Cerebellum (tissue), 4 donors: ENCODE measurements at places on chromosomes 4 and X. TPM values are rescaled to one million over a fixed set of nuclear protein-coding genes. Genes with fewer than 3 reads are reported as not detected.

Gene UGT2B15
- total RNA-seq = not detected

Gene EXOC1L
- total RNA-seq = not detected

DNA sequence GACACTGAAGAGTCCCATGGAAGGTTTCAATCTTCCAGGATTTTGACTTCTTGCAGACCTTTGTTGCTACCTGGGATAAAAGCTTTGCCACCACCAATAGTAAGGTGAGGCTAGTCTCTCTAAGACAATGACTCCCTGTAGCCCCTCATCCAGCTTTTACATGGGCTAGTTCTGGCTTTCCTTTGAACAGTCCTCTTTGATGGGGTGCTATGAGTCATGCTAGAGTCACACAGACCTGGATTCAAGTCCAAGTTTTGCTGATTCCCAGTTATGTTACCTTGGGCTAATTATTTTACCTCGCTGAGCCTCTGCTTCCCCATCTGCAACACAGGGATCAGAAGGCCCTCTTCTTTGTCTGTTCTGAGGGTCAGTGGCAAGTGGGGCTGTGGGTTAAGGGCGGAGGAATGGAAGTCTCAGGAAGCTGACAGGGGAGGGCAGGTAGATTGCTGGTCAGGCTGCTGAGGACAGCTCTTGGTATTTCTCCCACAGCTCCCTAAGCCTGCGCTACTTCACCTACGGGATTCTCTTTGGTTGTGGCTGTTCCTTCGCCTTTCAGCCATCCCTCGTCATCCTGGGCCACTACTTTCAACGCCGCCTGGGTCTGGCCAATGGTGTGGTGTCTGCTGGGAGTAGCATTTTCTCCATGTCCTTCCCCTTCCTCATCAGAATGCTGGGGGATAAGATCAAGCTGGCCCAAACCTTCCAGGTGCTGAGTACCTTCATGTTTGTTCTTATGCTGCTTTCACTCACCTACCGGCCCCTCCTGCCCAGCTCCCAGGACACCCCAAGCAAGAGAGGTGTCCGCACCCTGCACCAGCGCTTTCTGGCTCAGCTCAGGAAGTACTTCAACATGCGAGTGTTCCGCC, 90.3 kb downstream of the RLIM start:
- DNase-seq = no peak

- no peak for DNase-seq
Measured at GRCh38 chrX:145677109-145677817, 140.4 kb upstream of the SLITRK2 start.

DNA sequence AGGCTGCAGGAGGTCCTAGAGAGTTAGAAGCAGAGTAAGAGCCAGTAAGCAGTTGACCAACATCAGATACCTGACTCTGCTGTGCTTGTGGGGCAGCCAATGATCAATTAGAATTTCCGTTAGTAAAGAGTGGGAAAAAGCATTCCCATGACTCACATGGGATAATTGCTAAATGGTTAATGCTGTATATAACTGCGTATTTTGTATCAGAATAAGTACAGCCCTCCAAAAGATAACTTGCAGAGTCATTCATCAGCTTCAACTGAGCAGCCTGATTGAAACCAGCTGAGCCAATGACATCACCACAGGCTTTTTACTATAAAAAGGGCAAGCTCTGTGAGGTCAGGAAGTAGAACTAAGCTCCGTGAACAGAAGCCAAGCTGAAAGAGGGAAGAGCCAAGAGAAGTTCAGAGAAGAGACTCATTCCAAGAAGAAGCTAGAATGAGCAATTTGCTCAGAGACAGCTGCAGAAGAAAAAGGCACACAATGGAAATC, 67.9 kb downstream of the PPP3CA start:
- peak; percentile 8 for DNase-seq

Gene LRIT3
- 0.36 TPM for total RNA-seq

Gene AWAT2
- total RNA-seq = not detected

GRCh38 chrX:110442635-110443034, 84.0 kb downstream of the RTL9 start:
- no peak for DNase-seq

- DNase-seq = peak; percentile 1
Measured at GRCh38 chrX:68146054-68146453, 287.2 kb downstream of the OPHN1 start.

DNA sequence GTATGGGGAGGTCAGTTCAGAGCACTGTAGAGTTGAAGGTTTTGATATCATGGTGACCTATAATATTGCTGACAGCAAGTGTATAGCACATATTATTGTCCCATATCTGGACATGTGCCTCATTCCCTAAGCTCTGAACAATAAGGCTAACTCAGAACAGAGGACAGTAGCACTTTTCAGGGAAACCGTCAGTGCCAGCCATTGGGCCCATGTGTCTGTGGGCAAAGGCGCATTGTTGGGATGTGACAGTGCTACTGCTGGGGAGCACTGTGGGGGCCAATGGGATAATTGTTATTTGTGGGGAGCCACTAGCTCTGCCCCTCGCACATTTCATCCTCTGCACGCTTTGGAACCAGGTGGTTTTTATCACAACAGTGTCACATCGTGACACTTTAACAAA, 136.2 kb downstream of the ELOVL6 start:
- DNase-seq = no peak

DNA sequence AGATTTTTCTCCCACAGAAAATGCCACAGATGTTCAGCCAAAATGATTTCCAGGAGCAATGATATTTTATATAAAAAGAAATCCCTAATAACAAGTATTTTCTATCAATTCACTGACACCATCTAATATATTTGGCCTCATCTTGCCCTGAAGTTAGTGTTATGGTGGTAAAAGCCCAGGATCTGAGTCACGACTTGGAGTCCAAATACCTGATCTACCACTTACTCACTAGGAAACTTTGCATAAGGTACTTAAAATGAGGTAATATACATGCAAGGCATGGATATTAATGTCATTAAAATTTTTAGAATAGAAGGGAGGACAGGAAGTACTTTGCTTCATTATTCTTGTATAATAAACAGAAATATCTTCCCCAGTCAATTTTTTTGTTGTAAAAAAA, 16.3 kb downstream of the PPP3CA start:
- DNase-seq = no peak

- peak; percentile 53 for DNase-seq
Measured at GRCh38 chrX:56798866-56799758, 70.1 kb downstream of the NBDY start.

DNA sequence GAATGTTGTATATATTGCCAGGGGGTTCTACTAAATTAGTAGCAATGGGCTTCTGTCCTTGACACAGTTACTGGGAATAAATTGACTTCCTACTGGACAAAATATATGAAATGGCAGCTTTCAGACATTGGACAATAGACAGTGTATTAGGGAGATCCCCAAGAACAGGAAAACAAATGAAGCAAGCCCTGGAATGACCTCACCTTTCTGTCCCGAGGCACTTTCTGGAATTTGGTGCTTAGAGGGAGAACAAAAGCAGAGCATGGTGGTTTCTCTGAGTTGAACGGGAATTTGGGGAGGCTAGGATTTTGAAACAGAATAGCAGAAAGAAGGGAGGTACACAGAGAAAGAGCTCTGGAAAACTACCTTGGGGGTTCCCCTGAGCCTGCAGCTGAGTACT, 187.7 kb upstream of the MAGEB2 start:
- DNase-seq = no peak

GRCh38 chr4:141654098-141654497, 17.7 kb downstream of the IL15 start:
- no peak for DNase-seq

Gene ZNF827
- 30.5 TPM for total RNA-seq

Gene H2BW2
- total RNA-seq = not detected

GRCh38 chrX:66164470-66164869, 423 bp downstream of the HEPH start:
- DNase-seq = no peak

- no peak for DNase-seq
Measured at GRCh38 chr4:174222266-174222872, 61.1 kb downstream of the FBXO8 start.

DNA sequence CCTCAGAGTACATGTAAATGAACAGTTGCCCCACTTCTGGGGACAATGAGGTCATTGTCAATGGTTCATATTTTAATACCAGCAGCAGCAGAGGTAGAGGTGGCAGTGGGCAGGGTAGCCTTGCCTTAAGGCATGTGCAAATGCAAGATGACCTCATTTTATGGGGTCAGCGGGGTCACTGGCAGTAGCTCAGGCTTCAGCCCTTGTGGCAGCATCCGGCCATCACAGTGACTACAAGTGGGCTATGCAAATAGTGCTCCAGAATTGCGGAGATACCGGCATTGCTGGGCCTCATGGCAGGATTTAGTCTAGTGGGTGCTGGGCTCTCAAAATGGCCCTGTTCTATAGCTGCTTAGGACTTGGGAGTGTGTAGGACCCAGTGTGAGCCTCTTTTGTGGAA, 144.7 kb downstream of the FAM47A start:
- no peak for DNase-seq
